DMS53 (cell line): ENCODE measurements at places on chromosomes 4 and X.

DNA sequence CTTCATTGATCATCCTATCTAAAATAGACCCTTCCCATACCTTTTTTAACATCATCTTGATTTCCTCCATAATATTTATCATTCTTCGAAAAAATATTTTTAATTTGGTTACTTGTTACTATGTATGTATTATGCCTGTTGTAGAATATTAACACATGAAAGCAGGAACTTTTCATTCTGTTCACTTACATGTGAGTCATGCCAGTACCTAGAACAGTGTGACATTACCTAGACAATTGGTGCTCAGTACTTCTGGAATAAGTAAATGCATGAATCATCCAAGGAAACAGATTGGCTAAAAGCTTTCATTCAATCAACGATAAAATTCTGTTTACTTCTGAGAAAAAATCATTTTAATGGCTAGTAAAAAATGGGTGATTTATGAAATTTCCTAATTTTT is 76.4 kb downstream of the CXXC4 start:
- DNase-seq = peak; percentile 32

GRCh38 chr4:101055392-101055791 is 291.9 kb downstream of the PPP3CA start:
- DNase-seq = no peak

GRCh38 chrX:55312655-55313054 is 47.9 kb upstream of the PAGE3 start:
- DNase-seq = no peak

DNA sequence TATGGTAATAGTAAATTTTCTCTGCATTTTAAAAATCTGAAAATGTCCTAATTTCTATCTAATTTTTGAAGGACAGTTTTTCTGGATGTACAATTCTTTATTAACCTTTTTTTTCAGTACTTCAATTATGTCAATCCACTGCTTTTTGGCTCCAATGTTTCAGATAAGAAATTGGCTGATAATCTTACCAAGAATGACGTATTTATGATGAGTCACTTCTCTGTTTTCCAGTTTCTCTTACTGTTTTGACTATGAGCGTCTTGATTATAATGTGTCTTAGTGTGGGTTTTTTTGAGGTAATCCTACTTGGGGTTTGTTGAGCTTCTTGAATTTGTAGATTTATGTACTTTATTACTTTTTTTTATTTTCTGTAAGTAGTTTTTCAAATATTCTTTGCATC is 47.2 kb downstream of the UGT2B11 start:
- no peak for DNase-seq

DNA sequence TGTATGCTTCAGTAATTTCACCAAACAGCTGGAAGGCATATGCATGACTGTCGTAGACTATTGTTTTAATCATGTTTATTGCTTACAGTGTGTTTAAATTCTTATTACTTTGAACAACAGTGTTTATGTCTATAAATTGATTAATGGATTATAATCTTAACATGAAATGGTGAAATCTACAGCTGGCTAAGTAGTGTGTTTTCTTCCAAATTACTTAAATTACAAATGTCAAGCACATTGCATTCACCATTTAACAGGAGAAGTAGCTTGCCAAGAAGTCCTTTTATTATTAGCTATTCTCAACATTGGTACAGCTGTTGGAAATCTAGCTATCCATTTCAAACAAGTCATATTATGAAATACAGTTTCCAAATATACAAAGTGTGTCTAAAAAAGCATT is 849.3 kb upstream of the PCDH10 start:
- no peak for DNase-seq

DNA sequence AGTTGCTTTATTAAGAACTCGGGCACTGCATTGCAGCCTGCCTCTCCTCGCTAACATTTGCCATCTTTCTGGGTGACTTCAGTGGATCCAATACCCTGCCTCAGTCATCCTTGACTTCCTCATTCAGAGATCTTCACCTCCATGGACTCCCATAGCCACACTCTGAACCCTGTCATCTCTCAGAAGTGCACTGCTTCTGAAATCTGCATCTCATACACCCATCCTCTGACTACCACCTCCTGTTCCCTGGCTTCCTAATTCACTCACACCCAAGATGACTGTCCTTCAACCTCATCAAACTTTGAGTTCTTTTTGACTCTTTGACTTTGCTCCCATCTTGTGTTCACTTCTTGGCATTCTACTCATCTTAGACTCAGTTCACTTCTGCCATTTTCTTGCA is 25.3 kb upstream of the CYBB start:
- DNase-seq = no peak

- DNase-seq = no peak
Observed at GRCh38 chr4:30630431-30630830, 89.7 kb upstream of the PCDH7 start.

GRCh38 chrX:38717871-38718270 is 83.4 kb upstream of the MID1IP1 start:
- DNase-seq = peak; percentile 70

- peak; percentile 11 for DNase-seq
Observed at GRCh38 chr4:140135529-140136088, 18.4 kb downstream of the MAML3 start.

DNA sequence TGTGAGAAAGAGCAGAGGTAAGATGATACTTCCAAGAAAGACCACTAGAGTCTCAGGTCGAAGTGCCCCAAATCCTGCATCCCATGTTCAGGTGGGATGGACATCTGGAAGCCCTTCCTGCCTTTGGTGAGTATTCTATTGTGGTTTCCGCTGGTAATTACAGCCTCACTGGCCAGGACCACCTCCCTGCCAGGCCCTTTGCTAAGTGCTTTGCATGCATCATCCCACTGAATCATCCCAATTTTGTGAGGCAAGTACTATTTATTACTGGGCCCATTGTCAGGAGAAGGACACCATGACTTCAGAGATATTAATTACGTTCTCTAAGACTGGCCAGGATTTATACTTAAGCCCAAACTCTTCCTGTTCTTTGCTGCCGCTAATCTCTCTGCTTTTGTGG is 10.7 kb upstream of the PASD1 start:
- DNase-seq = no peak

DNA sequence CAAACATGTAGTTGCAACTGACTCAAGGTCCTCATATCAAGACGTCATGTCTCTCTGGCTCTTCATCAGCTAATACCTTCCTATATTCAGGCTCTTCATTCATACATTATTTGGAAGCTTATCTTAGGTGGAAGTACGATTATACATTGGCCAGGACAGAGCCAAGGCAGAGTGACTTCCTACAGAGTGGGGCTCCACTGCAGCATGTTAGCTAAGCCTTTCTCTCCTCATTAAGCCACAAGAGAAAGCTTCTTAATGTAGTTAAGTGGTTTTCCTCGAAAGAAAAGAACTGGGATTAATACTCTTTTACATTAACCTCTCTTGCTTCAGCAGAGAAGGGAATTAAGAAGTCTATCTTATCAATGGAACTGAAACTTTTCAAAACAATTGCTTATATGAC is 15.0 kb downstream of the C4orf33 start:
- no peak for DNase-seq

- DNase-seq = no peak
Observed at GRCh38 chr4:164318350-164318749, 435.6 kb upstream of the SMIM31 start.

DNA sequence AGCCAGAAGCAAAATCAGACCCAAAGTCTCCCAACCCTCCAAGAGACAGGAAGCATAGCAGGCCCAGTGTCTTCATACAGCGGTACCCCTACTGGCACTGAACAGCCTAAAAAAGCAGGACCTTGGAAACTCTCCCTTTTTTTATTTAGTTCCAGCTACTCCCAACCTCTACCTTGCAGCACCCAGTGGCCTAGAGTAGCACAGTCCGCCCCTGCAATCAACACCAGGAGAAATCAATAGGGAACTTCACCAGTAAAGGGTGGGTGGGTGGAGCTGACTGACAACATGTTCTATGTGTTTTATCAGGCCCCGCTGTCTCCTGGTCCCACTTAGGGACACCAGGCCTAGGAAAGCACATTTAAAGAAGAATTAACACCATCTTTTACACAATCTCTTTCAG is 378.5 kb upstream of the CT83 start:
- DNase-seq = no peak

DNA sequence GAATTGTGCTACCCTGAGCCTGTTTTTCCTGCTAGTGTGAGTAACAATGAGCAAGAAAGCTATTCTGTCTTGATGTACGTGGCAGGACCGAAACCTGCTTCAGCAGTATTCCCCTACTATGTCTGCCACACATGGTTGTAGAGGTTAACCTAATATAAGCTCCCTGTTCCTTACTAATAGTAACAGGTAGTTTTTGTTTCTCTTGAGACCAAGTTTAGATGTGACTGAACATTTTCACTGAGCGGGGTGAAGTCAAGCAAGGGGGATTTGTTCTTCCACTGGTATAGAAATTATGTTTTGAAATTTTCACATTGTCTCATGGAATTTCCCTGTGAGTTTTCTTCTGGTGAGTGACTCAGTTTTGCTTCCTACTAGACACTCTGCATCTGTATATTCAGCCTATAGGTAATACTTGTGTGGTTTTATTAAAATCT is 37.3 kb downstream of the RRAGB start:
- no peak for DNase-seq

GRCh38 chrX:2266445-2267349 is 234.1 kb downstream of the DHRSX start:
- DNase-seq = no peak

DNA sequence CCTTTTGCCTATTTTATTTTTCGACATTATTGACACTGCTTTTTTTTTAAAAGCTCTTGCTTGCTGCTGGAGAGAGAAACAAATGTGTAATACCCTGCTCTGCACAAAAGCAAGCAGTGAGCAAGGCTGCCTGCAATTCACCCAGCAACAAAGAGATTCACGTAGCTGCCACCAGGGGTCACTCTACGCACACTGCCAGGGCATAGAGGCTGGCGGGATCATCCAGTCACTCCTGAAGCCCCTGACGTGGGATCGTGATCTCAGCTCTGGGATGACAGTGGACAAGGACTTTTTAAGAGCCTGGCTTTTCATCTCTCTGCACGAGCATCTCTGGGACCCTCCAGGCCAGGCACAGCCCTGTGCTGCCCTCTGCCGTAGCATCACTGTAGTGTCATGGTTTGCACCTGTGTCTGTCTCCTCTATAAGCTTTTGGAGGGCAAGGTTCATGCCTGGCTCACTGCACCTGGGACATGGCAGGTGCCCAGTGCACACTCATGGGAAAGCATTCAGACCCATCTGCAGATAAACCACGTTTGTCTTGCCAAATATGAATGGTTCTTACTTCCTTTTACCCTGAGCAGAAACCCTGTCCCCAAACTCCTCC is 19.8 kb downstream of the C4orf50 start:
- DNase-seq = peak; percentile 95

DNA sequence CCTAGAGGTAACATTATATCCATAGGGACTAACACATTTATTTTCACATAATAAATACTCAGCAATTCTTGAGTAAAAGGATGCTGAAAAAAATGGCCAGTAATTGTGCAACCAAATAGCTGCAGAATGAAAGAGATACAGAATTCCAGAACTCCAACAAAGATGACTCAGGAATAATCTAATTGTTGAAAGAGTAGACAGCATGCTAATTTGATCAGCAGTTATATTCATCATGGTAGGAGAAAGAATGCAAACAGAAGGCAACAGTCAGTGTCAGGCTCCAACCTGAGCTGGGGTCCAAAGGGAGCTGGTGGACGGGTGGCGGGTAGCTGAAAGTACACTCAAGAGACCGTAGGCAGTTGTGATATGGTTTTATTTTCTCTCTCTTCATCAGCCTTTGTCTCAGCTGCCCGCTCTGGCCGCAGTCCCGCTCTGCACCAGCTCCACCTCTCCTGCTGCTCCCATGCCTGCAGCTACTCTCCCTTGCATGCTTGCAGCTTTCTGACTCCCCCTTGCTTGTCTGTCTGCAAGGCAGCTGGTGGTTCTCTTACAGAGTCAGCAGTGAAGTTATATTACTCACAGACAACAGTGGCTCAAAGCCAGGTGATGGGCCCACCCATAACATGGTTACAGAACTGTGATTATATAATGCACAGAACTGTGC is 1150.1 kb downstream of the STIM2 start:
- no peak for DNase-seq

DNA sequence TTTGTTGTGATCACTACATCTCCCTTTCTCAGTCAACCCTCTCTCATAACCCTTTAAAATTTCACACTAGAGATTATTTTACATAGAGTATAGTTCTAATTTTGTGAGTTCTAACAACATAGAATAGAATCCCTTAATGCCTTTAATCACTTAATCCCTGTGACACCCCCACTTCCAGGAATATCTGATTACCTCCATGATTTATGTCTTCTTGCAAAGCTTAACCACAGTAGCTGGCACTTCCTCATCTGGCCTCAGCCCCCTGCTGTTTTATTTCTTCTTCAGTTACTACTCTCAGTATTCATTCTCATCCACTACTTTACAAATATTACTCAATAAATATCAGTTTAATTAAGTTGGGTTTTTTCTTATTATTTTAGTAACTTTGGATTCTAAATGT is 340.9 kb downstream of the CENPC start:
- DNase-seq = no peak

GRCh38 chrX:123846577-123847038 is 13.2 kb upstream of the XIAP start:
- no peak for DNase-seq

DNA sequence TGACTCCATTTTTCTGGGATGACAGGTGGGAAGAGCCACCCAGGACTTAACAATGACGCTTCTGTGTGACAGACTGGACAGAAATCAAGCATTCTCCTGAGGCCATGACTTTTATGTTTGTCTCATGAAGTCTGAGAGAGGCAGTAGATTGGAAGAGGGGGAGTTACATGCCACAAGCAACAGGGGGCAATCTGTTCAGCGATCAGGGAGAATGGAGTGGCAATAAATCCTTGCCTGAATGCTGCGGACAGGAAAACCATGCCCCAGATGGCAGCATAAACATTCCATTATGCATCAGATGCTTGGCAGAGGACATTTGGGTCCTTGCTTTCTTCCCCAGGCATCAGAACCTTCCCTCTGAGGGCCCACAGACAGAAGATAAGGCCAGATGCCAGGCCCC is 312.4 kb upstream of the DIPK2B start:
- no peak for DNase-seq

- DNase-seq = no peak
Observed at GRCh38 chrX:9729171-9729885, 36.3 kb downstream of the GPR143 start.

GRCh38 chr4:75924309-75924827 is 16.4 kb downstream of the NAAA start:
- DNase-seq = peak; percentile 67

DNA sequence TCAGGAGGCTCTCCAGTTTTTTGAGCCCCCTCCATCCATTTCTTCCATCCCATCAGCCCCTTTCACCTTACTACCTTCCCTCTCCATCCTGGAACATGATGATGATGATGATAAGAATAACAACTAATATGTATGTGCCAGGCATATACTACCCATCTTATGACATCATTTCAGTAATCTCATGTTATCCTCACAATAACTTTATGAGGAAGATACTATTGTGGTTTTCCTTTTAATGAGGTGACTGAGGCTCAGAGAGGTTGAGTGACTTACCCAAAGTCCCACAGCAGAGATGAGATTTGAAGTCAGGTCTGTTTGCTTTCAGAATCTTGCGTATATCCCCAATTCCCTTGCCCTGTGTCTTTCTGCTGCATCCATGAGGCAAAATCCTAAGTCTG is 55.1 kb downstream of the RTL9 start:
- DNase-seq = no peak
